Right renal cortex interstitium (tissue), 3 donors: ENCODE measurements at places on chromosomes 5 and 9.

- DNase-seq: no peak
Observed at GRCh38 chr5:34022121-34022705, 14.4 kb upstream of the AMACR start.

DNA sequence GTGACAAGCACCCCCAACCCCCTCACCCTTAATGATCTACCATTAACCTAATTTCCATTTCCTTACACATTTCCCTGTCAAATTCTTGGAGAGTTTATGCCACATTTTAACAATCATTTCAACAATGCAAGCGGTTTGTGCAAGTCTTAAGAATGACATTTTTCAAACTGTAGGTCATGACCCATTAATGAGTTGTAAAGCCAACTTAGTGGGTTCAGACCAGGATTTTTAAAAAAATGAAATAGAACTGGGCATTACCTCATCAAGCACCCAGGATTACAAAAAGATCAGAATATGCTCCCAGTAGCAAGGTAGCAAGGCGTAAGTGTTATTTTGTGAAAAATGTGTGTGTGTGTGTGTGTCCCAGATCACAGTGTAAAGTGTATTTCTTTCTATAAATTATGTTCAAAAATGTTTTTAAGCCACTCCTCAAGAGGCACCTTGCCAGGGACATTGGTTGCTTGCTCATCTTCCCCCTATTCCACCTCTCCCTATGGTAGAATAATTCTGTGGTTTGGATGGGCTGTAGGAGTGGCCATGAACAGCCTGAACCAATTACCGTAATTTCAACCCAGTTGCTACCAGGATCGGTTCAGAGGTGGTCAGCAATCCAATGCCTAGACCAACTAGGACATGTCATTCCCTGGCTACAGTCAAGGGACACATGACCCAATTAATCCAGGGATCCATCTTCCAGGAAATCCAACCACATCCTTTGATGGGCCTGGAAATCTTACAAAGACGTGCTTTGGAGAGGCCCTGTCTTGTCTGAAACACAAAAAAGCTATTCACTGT, 14.4 kb upstream of the TGFBR1 start:
- DNase-seq: no peak

- DNase-seq: no peak
Observed at GRCh38 chr5:143649937-143650621, 161.9 kb upstream of the HMHB1 start.

DNA sequence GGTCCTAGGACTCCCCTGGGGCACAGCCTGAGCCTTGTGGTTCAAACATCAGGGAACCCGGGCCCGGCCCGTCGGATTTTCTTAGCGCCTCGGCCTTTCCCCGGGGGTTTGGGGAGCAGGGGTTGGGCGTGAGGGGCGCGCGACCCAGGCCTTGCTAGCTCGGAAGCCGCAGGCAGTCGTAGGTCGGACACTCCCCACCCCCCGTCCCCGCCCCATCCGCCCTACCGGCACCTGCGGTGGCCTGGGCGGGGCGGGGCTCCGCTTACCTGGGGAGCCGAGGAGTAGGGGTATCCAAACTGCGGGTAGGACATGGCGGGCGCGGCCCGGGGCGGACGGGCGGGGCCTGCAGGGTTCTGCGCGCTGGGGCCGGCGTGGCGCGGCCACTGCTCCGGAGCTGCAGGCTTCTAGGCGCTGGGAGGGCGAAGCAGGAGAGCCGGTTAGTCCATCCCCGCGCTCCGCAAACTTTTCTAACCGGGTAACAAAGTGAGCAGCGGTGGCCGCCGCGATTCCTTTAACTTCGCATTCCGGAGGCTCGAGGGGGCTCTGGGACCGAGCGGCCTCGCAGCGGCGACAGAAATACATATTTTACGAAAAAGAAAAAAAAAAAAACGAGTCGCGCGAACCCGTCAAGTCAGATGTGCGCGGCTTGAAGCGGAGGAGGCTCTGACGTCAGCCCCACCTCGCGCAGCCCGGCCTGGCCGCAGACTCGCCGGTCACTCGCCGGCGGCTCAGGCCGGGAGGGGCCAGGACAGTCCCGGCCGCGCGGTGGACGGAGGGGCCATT, at the start of gene IRX4:
TSS of gene IRX4 (minus strand) at position 589 of the 783 bp plus-strand sequence. CDS start at position 311, 278 bp downstream.
- no peak for DNase-seq

DNA sequence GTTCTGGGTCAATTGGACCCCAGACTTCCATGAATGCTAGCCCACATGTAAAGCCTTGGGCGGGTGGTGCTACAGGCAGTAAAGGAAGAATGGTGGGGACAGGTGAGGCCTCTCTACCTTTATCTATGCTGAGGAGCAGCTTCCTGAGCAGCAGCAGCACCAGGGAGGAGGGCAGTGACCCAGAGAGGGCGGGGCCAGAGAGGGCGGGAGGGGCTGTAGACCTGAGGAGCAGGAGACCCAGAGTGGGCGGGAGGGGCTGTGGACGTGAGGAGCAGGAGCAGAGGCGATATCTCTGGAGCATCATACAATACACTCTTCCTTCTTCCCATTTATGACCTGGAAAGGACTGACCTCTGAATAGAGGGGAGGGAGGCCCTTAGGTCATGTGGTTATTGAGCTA, 165.9 kb downstream of the MTRR start:
- DNase-seq: no peak

DNA sequence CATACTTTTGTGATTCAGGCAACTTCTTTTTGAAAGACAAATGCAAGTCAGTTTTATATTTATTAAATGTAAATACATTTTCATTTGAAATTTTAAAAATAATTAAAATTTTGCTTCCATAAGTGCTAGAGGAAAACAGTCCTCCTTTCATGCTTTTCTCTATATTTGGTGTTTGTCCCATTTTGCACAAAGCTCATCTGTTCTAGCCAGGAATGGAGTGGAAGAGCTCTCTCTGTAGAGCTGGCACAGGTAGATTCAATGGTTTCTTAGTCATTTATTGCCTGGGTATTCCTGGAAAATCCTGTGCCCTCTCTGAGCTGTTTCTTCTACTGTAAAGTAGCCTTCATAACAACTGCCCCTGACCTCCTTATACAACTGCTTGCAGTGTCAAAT, 267.6 kb upstream of the HAPLN1 start:
- no peak for DNase-seq

DNA sequence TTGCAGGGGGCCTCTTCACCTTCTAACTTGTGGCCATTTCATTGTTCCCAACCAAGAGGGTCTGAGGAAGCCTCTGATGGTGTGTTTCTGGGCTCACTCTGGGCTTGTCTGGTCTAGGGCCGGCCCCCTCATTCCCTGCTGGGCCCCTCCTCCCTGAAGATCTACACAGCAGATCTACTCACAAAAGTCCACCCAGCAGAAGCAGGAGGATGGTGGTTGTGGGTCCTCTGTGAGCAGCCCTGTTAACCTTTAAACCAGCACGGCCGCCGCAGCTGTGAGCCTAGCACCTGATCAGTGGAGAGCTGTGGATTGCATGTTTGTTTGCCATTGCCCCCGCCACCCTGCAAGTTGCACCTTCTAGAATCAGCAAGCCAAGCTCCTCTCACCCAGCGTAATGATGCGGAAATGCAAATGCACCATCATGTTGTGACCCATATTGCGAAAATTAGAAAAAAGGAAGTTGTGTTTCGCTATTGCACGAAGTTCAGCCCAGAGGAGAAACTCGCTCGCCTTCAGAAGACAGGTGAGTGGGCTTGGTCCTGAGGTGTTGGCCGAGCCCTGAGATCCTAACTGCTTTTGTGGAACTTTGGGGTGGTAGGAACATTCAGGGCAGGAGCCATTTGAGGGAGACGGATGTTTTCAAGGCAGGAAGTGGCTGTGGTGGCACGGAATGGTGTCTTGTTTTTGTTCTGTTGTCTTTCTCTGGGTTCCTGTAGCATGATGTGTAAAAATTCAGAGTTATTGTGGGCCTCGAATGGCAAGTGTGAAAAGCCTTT, 16.7 kb downstream of the FGD3 start:
- DNase-seq: no peak

- DNase-seq: no peak
Observed at GRCh38 chr9:135281151-135281550, 193.7 kb downstream of the OLFM1 start.

DNA sequence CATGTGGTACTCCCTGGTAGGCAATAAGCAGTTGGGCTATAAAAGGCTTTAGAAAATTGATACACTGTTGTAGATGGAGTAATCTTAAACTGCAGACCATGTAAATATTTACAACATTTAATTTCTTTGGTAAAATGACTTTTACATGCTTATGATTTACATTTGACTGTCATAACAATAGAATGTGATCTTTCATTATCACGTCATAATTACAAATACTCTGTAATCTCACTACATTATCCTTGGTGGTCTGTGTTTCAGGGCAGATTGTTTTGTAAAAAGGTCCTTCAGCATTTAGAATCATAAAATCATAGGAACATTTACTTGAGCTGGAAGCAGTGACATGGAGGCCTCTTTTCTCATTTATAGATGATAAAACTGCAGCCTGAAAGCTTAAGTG, 73.3 kb upstream of the PRRC1 start:
- no peak for DNase-seq

- DNase-seq: peak; percentile 29
Observed at GRCh38 chr5:139561655-139562451, 714 bp downstream of the UBE2D2 start.

- DNase-seq: no peak
Observed at GRCh38 chr5:43627028-43627427, 24.0 kb downstream of the NNT start.

- no peak for DNase-seq
Observed at GRCh38 chr9:120377268-120378159, 202.5 kb downstream of the CDK5RAP2 start.
